ENCODE measurements at places on chromosomes 4 and X.

- no peak for DNase-seq
Observed at GRCh38 chr4:53706422-53707032, 115.2 kb upstream of the LNX1 start.

- no peak for DNase-seq
Observed at GRCh38 chr4:184376923-184377322, 97.4 kb downstream of the IRF2 start.

DNA sequence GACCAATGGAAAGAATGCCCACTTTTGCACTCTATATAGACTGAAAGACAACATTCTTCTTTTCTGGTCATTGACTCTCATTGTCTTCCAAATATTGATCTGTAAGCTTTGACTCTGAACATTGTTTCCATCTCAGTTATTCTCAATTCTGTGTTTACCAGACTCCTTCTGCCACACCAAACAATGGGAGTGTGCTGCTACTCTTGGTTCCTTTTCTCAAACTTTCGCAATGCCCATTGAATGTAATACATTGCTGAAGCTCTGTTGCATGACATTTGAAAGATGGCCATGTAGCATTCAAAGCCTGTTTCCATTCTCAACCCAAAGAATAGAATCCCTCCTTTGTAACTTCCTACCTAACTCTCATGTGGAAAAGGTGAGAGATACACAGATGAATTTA is 136.2 kb downstream of the BTC start:
- DNase-seq = no peak

DNA sequence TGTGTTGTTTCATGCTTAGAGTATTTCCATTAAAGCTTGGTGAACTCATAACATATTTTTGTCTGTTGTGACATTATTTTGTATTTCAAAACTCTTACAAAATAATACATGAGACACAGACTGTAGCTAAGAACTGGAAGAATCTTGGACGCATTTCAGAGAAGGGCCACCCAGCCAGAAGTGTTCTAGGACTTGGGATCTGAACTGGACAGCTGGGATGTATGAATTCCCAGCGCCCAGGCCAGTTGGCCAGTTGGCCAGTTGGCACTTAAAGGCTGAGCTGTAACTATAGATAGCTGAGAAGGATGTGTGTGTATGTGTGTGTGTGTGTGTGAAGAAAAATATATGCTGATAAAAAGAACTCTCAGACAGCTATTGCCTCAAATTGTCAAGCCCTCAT is 193.4 kb upstream of the GPR101 start:
- no peak for DNase-seq

DNA sequence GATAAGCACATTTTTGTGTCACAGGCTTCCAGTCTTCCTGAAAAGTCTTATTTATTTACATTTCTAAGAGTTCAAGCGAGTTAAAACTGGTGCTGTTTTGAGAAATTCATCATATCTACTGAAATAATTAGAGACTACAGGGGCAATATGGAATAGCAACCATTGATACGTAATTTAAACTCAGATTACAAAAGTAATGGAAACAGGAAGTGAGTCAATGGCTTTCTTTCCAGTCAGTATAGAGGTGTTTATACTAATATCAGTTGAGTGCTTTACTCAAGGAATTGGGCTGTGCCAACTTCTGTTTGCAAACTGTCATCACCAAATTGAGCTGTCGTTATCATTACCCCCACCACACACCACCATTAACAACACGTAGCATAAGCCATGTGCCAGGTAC is 222.7 kb downstream of the COL25A1 start:
- DNase-seq = no peak

- no peak for DNase-seq
Observed at GRCh38 chrX:33855251-33855650, 276.9 kb downstream of the FAM47A start.

GRCh38 chr4:42282081-42282901 is 115.0 kb upstream of the SHISA3 start:
- DNase-seq = peak; percentile 43

- DNase-seq = no peak
Observed at GRCh38 chr4:110795971-110796370, 173.1 kb upstream of the PITX2 start.

DNA sequence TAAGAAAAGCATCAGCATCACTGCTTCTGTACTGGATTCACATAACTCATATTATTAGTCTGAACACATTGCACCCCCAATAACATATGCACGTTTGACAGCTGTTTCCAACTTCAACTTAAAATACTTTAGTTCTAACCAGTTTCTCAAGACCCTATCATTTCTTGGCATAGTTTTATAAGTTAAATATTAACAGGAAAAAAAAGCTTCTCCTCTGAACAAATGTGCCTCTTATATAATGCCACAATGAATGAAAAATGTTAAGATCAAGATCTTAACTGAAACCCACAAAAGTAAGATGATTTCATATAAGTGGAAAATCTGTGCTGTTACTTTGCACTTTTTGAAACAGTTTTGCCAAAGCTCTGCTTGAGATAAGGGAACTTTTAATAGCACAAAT is 652.8 kb upstream of the FAM241A start:
- no peak for DNase-seq

DNA sequence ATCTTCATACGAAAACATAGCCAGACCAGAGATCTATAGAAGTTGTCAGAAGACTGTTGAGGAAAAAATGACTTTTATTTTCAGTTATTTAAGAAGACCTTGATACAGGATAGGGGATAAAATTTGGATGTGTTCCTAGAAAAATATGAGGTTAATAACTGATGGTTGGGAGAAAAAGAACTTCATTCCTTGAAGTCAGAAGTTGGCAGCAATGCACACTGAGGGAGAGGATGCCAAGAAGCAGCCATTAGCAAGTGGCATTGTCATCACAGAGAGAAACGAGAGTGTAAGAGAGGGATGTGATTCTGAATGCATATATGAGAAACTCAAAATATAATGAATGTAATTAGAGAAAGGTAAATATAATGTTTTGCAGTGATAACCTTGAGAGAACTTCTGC is 382.1 kb upstream of the EPHA5 start:
- no peak for DNase-seq

DNA sequence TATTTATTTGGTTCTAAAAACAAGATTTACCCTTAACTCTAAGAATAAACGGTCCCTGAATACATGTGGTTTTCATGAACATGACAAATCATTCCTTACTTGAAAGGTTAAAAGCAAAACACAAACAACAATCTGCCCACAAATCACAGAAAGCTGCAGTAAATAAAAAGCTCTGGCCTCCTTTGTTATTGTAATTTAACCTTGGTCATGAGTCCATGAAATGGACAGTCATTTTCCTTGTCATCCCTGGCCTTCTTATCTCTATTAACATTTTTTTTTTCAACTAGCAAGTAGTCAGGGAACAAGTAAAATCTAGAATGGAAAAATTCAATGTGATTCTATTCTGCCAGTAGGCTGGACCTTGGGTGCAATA is 92.7 kb downstream of the SCD5 start:
- DNase-seq = no peak

- DNase-seq = no peak
Observed at GRCh38 chr4:140252141-140252741, 98.3 kb upstream of the MAML3 start.

DNA sequence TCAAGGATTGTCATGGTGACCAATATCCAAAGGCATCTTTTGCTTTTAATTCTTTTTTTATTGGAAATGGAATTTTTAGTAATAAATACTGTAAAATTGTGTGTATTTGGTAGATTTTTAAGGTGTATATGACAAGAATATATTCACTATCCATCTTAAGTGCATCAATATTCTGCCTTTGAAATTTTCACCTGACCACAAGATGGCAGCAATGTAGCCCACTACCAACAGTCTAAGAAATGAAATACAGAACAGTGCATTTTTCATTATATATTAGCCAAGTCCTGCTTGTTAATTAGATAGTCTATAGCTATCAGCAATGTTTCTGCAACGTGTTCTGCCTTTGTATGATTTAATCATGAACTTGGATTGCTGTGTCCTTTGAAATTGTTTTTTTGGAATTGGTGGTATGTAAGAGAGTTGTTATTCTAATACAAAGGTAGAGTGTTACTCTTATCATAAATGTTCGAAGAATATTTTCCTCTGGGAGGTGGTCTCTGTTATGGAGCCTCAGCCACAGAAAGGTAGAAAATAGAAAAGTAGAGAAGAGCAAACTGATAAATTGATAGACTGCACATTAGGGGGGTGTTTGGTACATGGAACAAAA is 38.2 kb downstream of the HPGDS start:
- DNase-seq = peak; percentile 25

- DNase-seq = peak; percentile 0
Observed at GRCh38 chr4:97987019-97987648, 156.1 kb downstream of the STPG2 start.

DNA sequence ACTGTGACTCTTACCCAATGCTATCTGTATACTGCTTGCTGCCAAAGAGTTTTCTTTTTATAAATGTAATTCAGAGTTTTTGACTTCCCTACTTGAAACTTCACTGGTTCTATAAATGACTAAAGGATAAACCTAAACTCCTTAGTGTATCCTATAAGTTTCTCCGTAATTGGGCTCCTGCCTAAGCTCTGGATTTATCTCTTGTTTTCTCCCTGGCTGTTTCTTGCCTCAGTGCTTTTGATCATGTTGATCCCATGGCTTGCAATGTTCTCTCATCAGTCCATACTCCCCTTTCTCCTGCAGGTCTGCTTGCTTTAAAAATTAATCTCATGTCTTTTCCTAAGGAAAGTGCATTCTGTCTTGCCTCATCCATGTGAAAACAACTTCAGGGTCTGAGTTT is 1543.1 kb upstream of the IGFBP7 start:
- DNase-seq = no peak

DNA sequence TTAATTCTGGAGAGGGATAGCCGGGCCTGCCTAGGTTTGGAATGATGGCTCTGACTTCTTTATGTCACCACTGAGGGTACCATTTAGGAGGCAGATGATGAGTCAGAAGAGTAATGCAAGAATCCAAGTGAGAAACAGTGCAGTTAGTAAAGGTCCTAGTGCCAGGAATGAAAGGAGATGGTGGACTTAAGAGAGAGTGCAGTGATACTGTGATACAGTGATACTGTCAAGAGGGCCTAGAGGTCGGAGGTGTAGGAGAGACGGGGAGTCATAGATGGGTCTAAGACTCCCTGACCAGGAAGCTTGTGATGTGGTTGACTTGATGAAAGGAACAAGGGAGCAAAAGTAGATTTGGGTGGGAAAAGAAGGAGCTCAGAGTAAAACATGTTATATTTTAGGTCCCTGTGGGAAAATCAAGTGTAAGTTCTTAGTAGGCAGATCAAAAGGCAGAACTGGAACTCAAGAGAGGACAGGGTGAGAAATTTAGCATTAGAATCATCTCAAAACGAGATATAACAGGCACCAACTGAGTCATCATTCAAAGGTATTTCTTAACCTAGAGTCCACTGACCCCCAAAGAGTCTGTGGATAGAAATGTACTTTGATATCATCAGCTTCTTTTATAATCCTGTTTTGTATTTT is 85.0 kb downstream of the NFKB1 start:
- DNase-seq = no peak

DNA sequence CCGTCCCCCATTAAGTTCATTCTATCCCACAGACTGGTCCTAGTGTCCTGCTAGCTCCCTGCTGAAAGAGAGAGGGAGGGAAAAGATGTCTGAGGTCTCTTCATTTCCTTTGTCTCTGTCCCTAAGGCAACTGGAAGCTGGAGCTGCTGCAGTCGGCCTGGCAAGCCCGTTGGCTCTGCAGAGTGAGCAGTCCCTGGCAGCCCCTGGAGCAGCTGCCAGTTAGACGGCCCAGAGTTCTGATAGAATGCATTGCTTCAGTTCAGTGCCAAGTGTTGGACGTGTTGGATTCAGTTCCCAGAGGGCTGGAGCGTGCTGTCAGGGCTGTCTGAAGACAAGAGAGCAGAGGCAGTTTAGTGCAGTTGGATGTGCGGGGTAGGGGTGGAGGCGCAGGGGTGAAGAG is 975 bp downstream of the KCNE5 start:
- DNase-seq = no peak

DNA sequence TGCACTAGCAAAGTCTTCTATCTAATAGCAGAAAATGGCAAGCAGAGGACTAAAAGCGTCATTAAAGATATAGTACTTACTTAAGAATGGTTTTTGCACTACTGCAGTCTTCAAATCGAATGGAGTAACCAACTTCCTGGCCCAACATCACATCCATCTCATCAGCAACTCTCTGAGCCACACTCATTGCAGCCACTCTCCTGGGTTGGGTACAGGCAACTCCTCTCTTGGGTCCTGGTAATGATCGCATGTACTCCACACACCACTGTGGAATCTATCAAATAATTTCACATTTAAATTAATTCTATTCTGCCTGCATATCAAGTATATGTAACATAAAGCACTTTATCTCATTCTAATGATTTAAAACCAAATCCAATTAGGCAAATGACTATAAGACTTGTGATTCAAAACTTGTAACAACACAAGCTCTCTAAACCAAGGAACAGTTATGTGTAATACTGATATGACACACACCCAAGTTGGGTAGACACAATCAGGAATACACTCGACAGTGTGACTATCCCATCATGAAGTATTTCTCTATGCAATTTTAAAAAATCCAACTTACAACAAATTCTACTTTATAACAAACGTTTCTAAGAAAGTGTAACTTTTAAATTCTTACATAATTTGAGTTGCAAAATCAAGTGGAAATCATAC is 13.6 kb downstream of the DHX15 start:
- no peak for DNase-seq

DNA sequence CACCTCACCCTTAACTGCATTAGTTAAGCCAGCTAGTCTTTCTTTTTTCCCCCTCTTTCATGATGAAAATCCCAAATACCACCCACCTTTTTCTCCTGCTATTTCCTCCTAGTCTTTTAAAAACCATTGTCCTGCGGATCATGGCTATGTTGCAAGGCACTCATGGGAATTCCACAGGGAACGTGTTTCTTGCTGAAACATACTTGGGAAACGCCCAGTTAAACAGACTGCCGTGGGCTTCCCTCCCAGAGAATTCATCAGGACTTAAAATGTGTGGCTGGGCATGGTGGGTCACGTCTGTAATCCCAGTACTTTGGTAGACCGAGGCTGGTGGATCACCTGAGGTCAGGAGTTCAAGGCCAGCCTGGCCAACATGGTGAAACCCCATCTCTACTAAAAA is 32.2 kb downstream of the XG start:
- no peak for DNase-seq

DNA sequence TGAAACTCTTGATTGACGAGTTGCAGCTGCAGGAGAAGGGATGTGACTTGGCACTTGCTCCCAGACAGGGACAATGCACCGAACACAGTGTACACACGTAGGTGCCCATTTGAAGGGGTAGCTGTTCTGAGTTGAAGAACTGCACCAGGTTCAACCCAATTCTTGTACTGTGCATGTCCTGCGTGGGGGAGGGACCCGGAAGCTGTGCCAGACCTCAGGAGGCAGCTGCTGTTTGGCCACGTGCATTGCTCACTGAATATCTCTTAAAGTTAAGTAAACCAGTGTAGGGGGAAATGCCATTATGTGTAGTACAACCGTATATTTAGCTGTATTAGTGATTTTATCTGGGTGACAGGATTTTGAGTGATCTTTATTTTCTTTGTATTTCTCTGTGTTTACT is 12.0 kb upstream of the RBBP7 start:
- no peak for DNase-seq

Measured in CD4-positive, alpha-beta T cell treated with Interleukin-12 subunit alpha and Interleukin-12 subunit beta, for 1 hour (primary cell).